Brain microvascular endothelial cell (primary cell): ENCODE measurements at places on chromosomes 12 and 14.
A peak's percentile ranks its signal among the peaks of the same experiment; 100 is the strongest.

GRCh38 chr12:97075161-97075933 is 168.3 kb downstream of the NEDD1 start:
- DNase-seq: no peak

GRCh38 chr12:28409892-28410291 is 219.6 kb downstream of the CCDC91 start:
- DNase-seq: peak; percentile 31

- no peak for DNase-seq
Observed at GRCh38 chr12:18066666-18067065, 23.3 kb downstream of the RERGL start.

DNA sequence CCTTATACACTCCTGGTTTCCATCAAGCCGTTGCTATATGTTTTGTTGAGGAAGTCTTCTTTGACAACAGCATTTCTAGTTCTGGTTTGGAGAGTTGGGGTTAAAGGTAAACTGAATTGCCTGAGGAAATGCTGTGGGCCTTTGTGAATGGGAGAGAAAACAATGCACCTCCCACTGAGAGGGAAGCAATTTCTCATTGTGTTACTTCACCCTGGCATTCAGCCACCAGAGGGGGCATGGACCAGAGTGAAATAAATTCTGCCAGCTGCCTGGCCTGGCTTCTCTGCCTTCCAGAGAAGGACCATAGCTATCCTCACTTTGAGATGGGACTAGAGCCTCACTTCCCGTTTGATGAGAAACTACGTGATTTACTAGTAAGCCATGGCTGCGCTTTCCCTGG is 475.3 kb downstream of the EGLN3 start:
- DNase-seq: peak; percentile 59

GRCh38 chr14:54338696-54339317 is 58.0 kb upstream of the CDKN3 start:
- DNase-seq: peak; percentile 40
